Placental pericyte (primary cell): ENCODE measurements at places on chromosomes 12 and 14. TPM values are rescaled to one million over a fixed set of nuclear protein-coding genes. Genes with fewer than 3 reads are reported as not detected.

ARHGAP9 gene
- total RNA-seq: 0.14 and 0.66 TPM in 2 replicates

PRH2 gene
- total RNA-seq: 0.29 TPM in 1 of 2 replicates, not detected in the other

KRT6A gene
- total RNA-seq: 25.6 TPM in 1 of 2 replicates, not detected in the other

C12orf54 gene
- total RNA-seq: not detected in 2 replicates

FAM186B gene
- total RNA-seq: 0.14 and 0.44 TPM in 2 replicates

SYT1 gene
- total RNA-seq: 1.3 and 5.2 TPM in 2 replicates

KRT79 gene
- total RNA-seq: 0.72 TPM in 1 of 2 replicates, not detected in the other

SLC17A8 gene
- total RNA-seq: not detected in 2 replicates

RNASE7 gene
- total RNA-seq: not detected in 2 replicates

PTPN21 gene
- total RNA-seq: 11.6 and 14.5 TPM in 2 replicates

GLIPR1L2 gene
- 0.29 TPM in 1 of 2 replicates, not detected in the other for total RNA-seq

SERPINA12 gene
- not detected in 2 replicates for total RNA-seq

KRT85 gene
- not detected in 2 replicates for total RNA-seq

AGAP2 gene
- total RNA-seq: 0.22 and 0.29 TPM in 2 replicates

TSHR gene
- not detected in 2 replicates for total RNA-seq

RNASE3 gene
- not detected in 2 replicates for total RNA-seq

DHRS2 gene
- total RNA-seq: not detected in 2 replicates

ACSS3 gene
- total RNA-seq: 2.6 and 7.7 TPM in 2 replicates

NPAS3 gene
- total RNA-seq: 1.6 TPM in 1 of 2 replicates, not detected in the other

SLC48A1 gene
- total RNA-seq: 6.4 and 12.3 TPM in 2 replicates

MAX gene
- 49.8 and 82.9 TPM in 2 replicates for total RNA-seq

ADCY6 gene
- 34.1 and 41.4 TPM in 2 replicates for total RNA-seq

HPD gene
- 0.22 TPM in 1 of 2 replicates, not detected in the other for total RNA-seq

ALX1 gene
- total RNA-seq: 0.29 TPM in 1 of 2 replicates, not detected in the other

KITLG gene
- 18.8 and 38.1 TPM in 2 replicates for total RNA-seq

FGF23 gene
- not detected in 2 replicates for total RNA-seq

CYP46A1 gene
- total RNA-seq: 0.14 TPM in 1 of 2 replicates, not detected in the other

ATF7IP gene
- total RNA-seq: 27.1 and 61.3 TPM in 2 replicates

CCDC177 gene
- total RNA-seq: not detected in 2 replicates

MOAP1 gene
- total RNA-seq: 9.3 and 12.9 TPM in 2 replicates

SLC6A12 gene
- total RNA-seq: under 0.01 TPM in 2 replicates
